ENCODE measurements at places on chromosomes 12 and 14. TPM values are rescaled to one million over a fixed set of nuclear protein-coding genes. Genes with fewer than 3 reads are reported as not detected.

GRCh38 chr14:22379727-22380126 is 209.3 kb downstream of the DAD1 start:
- H3K4me3 ChIP-seq: no peak overlapping the region
- H3K27ac ChIP-seq: no peak overlapping the region
- H3K27me3 ChIP-seq: peaks cover 3% of the 10 kb centered on the region

GRCh38 chr12:14962797-14963196 is 1.4 kb upstream of the ARHGDIB start:
- DNase-seq: no peak
- no peaks in the 10 kb centered on the region for H3K4me1 ChIP-seq
- H3K4me3 ChIP-seq: no peak overlapping the region
- H3K36me3 ChIP-seq: no peaks in the 10 kb centered on the region

GRCh38 chr14:88297306-88297705 is 25.8 kb downstream of the KCNK10 start:
- H3K4me1 ChIP-seq: no peaks in the 10 kb centered on the region
- no peak overlapping the region for H3K4me3 ChIP-seq
- DNase-seq: no peak
- H3K36me3 ChIP-seq: no peaks in the 10 kb centered on the region
- no peak overlapping the region for H3K27ac ChIP-seq
- no peaks in the 10 kb centered on the region for H3K27me3 ChIP-seq

PPP2R5E gene
- total RNA-seq: 30.3 TPM

DNA sequence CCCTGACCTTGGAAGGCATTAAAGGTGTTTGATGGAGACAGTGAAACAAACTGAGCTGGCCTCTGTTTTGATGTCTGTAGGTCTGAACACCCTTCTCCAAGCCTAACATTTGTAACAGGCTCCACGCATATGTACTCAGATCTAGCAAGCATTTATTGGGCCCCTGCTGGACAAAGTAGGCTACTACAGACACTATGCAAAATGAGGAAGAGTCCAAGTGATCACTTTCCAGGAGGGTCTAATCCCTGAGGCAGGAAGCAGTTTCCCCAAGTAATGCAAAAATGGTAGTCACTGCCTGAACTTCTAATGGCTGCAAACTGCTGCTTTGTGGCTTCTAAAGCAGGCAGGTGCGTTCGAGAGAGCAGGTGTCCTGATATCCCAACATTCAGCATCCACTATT is 405.8 kb downstream of the MED13L start:
- peak; percentile 48 for DNase-seq
- no peak overlapping the region for H3K27ac ChIP-seq
- no peaks in the 10 kb centered on the region for H3K4me1 ChIP-seq
- H3K27me3 ChIP-seq: no peaks in the 10 kb centered on the region

KRT5 gene
- not detected for total RNA-seq

GRCh38 chr14:41222581-41222980 is 384.1 kb upstream of the LRFN5 start:
- H3K4me3 ChIP-seq: no peak overlapping the region
- no peaks in the 10 kb centered on the region for H3K36me3 ChIP-seq
- no peak for DNase-seq
- H3K4me1 ChIP-seq: no peaks in the 10 kb centered on the region
- no peaks in the 10 kb centered on the region for H3K27me3 ChIP-seq

DNA sequence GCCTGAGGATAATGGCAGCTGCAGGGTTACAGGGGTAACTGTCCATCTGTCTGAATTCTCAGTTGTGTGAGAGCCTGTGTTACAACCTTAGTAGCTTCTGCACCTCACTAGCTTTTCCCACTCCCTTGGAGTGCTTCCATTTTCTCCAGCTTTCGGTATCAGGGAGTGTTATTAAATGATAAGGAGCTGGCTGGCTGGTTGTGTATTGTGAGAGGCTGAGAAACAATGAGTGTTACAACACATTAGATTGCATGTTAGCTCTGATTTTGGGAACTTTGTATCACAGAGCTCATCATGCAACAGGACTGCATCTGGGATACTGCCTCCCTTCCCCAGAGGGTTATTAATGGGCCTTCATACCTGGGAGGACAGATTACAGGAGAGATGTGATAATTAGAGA is 723.7 kb downstream of the DIO2 start:
- H3K36me3 ChIP-seq: no peaks in the 10 kb centered on the region
- no peak overlapping the region for H3K27ac ChIP-seq
- H3K27me3 ChIP-seq: no peaks in the 10 kb centered on the region

GRCh38 chr14:78367355-78367754 is 197.2 kb downstream of the NRXN3 start:
- no peak for DNase-seq
- H3K27ac ChIP-seq: no peak overlapping the region
- no peaks in the 10 kb centered on the region for H3K27me3 ChIP-seq
- no peak overlapping the region for H3K4me3 ChIP-seq
- H3K36me3 ChIP-seq: no peaks in the 10 kb centered on the region

TAS2R19 gene
- 1.2 TPM for total RNA-seq

GRCh38 chr14:54669721-54670561 is 103.0 kb downstream of the SAMD4A start:
- H3K27me3 ChIP-seq: no peaks in the 10 kb centered on the region
- no peak overlapping the region for H3K27ac ChIP-seq
- H3K4me1 ChIP-seq: peaks cover 11% of the 10 kb centered on the region
- DNase-seq: no peak
- H3K4me3 ChIP-seq: no peak overlapping the region

- H3K4me1 ChIP-seq: no peaks in the 10 kb centered on the region
- no peak overlapping the region for H3K27ac ChIP-seq
- H3K4me3 ChIP-seq: no peak overlapping the region
- peak; percentile 30 for DNase-seq
Observed at GRCh38 chr12:118541934-118542333, 165.6 kb downstream of the SUDS3 start.

GRCh38 chr12:14075797-14076393 is 94.5 kb upstream of the GRIN2B start:
- no peak for DNase-seq
- H3K36me3 ChIP-seq: no peaks in the 10 kb centered on the region
- no peak overlapping the region for H3K4me3 ChIP-seq
- no peak overlapping the region for H3K27ac ChIP-seq
- H3K4me1 ChIP-seq: no peaks in the 10 kb centered on the region
- no peaks in the 10 kb centered on the region for H3K27me3 ChIP-seq

SYNE2 gene
- total RNA-seq: 0.81 TPM

- H3K4me3 ChIP-seq: no peak overlapping the region
- no peaks in the 10 kb centered on the region for H3K27me3 ChIP-seq
- H3K27ac ChIP-seq: no peak overlapping the region
- peak; percentile 52 for DNase-seq
- H3K4me1 ChIP-seq: peaks cover 29% of the 10 kb centered on the region
Observed at GRCh38 chr12:57276935-57277563, 26.1 kb upstream of the STAC3 start.

EFS gene
- 0.07 TPM for total RNA-seq

RHEBL1 gene
- 8.8 TPM for total RNA-seq

- H3K4me1 ChIP-seq: no peaks in the 10 kb centered on the region
- no peak overlapping the region for H3K4me3 ChIP-seq
- no peak for DNase-seq
- H3K36me3 ChIP-seq: no peaks in the 10 kb centered on the region
Observed at GRCh38 chr14:38828183-38828827, 274.7 kb downstream of the SEC23A start.

DNA sequence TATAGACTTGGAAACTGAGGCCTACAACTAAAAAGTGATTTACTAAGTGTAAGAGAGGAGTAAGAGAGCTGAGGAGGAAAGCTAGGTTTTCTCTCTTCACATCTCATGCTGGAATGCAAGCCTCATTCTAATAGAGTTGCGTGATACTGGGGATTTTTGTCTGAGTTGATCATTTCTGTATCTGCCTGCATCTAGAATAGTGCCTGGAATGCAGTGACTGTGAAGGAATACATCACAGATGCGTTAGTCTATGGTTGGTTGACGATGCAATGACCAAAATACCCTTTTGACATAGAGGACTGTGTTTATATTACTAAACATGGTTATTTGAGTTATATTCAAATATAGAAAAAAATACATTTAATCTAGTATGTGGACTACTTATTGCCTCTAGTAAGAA is 9.2 kb upstream of the TMEM117 start:
- no peak overlapping the region for H3K4me3 ChIP-seq
- no peaks in the 10 kb centered on the region for H3K27me3 ChIP-seq
- H3K4me1 ChIP-seq: no peaks in the 10 kb centered on the region
- DNase-seq: no peak

GRCh38 chr12:119634743-119635142 is 33.2 kb upstream of the PRKAB1 start:
- H3K4me3 ChIP-seq: no peak overlapping the region
- no peaks in the 10 kb centered on the region for H3K4me1 ChIP-seq
- H3K27ac ChIP-seq: no peak overlapping the region
- H3K27me3 ChIP-seq: peaks cover 5% of the 10 kb centered on the region
- H3K36me3 ChIP-seq: no peaks in the 10 kb centered on the region

GRCh38 chr14:73833530-73834260 is 17.9 kb upstream of the PTGR2 start:
- no peaks in the 10 kb centered on the region for H3K4me1 ChIP-seq
- H3K4me3 ChIP-seq: no peak overlapping the region
- no peak for DNase-seq
- H3K27ac ChIP-seq: no peak overlapping the region

- H3K27me3 ChIP-seq: no peaks in the 10 kb centered on the region
- no peak for DNase-seq
- H3K4me3 ChIP-seq: no peak overlapping the region
- H3K4me1 ChIP-seq: no peaks in the 10 kb centered on the region
Observed at GRCh38 chr12:16136219-16136988, 141.1 kb downstream of the SLC15A5 start.

DNA sequence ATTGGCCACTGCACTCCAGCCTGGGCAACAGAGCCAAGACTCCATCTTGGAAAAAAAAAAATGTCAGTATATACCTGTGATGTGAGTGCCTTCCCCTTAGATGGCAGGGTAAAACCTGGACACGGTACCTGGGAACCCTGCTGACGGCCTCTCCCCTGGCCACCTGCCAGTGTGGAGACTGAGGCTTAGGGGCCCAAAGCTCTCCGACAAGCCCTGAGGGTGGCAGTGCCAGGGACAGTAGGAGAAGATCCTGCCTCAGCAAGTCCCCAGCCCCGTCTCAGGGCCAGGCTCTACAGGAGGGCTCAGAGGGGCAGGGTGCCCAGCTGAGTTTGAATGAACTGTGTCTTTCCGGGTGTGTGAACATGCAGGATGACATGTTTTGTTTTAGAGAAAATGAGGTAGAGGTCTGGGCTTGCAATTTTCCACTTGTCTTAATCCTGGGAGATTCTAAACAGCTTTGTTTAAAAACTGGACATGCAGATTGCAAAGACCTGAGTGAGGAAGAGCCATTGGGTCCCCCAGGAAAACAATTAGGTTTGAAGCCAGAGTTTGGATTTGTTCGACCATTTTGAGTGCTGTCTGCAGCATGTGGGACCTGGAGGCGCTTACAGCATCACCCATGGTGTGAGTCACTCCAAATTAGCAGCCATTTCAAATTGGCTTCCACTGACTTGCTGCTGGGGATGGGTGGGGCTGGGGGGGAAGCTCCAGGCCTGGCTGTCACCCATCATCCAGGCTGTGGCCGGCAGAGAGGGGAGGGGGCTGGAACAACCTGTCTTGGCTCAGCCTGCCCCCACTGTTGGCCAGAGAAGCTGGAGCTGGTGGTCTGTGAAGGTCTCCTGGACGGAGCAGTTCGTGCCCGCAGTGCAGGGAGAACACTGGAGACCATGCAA is 10.8 kb downstream of the TSPAN9 start:
- H3K36me3 ChIP-seq: no peaks in the 10 kb centered on the region
- no peak overlapping the region for H3K4me3 ChIP-seq
- H3K27ac ChIP-seq: no peak overlapping the region
- no peaks in the 10 kb centered on the region for H3K4me1 ChIP-seq
- no peak for DNase-seq
- H3K27me3 ChIP-seq: peaks cover 5% of the 10 kb centered on the region

DNA sequence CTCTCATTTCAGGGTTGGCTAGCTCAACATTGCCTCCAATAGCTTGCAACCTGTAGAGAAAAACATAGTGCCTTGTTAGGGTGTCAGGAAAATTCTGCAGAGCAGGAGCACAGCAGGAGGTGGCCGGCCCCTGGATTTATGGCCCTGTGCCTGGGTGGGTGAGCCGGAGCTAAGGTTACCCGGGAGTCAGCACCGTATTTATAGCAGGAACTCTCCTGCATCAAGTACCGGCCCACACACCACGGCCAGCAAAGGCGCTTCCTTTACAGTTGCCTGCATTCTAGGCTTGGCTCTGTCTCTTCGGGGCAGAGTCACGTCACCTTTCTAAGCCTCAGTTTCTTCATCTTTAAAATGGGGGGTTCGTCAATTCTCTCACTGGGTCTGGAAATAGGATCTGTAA is 52.8 kb upstream of the EML1 start:
- no peak overlapping the region for H3K4me3 ChIP-seq
- peaks cover 6% of the 10 kb centered on the region for H3K27me3 ChIP-seq
- no peaks in the 10 kb centered on the region for H3K36me3 ChIP-seq

C1R gene
- total RNA-seq: 1.0 TPM

PRICKLE1 gene
- 0.58 TPM for total RNA-seq

DNA sequence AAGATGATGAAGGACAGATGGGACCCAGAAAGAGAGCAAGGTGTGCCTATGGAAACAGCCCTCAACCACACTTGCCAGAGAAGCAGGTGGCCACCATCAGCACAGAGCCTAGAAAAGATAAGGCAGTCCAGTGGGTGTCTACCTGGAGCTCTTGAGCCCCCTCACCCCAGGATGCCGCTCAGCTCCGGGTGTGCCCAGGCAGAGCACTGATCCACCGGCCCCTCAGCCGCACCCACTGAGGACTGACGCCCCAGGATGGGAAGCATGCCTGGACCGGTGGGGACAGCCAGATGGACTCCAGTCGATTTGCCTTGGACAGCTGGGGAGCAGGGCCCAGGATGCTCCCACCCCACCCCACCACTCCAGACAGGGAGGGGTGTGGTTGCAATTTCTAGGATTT is 15.1 kb upstream of the ZFP36L1 start:
- peaks cover 14% of the 10 kb centered on the region for H3K4me1 ChIP-seq
- no peak overlapping the region for H3K27ac ChIP-seq
- no peaks in the 10 kb centered on the region for H3K27me3 ChIP-seq
- H3K36me3 ChIP-seq: no peaks in the 10 kb centered on the region
- H3K4me3 ChIP-seq: no peak overlapping the region

DNA sequence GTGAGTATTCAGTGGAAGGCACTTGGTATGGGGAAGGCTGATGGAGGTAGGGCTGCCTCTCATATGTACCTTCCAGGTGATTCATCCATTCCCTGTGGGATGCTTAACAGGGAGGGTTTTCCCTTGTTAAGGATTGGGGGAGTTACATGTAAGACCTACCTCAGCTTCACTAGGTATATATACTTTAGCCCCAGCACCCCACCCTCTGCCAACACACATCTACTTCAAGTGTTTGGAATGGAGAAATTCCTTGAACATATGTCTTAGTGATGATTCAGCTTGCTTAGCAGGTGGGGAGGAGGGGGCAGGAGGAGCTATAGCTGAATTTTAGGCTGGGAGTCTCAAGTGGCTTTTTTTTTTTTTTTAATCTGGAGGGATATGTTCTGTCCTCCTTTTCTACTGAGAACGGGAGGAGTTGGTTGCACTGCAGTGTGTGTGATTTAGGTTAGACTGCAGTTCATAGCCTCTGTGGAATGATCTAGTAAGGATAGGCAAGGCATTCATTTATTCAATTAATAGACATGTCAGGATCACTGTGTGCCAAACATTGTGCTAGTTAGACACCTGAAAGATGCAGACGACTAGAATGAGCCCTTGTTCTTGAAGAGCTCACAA is 1.7 kb downstream of the PIP4K2C start:
- no peaks in the 10 kb centered on the region for H3K27me3 ChIP-seq
- H3K4me3 ChIP-seq: peak overlapping the region; percentile 72
- peaks cover 23% of the 10 kb centered on the region for H3K4me1 ChIP-seq
- H3K27ac ChIP-seq: no peak overlapping the region
- H3K36me3 ChIP-seq: peaks cover 39% of the 10 kb centered on the region

AICDA gene
- total RNA-seq: 0.11 TPM

INSM2 gene
- total RNA-seq: not detected

COCH gene
- total RNA-seq: 65.7 TPM

All from K562 (cell line).